Retinal pigment epithelial cell (primary cell): ENCODE measurements at places on chromosomes 3 and 15.

DNA sequence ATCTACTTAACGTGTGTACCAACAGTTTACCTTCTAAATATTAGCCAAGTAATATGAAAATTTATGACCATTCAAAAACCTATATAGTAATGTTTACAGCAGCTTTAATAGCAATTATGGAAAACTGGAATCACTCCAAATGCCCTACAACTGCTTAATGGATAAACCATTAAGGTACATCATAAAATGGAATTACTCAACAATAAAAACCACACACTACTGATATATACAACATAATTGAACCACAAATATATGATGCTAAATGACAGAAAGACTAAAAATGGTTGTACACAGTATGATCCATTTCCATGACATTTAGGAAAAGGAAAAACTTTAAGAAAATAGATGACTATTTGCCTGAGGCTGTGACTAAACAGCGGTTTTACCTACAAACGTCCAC lies 467.1 kb upstream of the EPHA6 start:
- no peak for DNase-seq

DNA sequence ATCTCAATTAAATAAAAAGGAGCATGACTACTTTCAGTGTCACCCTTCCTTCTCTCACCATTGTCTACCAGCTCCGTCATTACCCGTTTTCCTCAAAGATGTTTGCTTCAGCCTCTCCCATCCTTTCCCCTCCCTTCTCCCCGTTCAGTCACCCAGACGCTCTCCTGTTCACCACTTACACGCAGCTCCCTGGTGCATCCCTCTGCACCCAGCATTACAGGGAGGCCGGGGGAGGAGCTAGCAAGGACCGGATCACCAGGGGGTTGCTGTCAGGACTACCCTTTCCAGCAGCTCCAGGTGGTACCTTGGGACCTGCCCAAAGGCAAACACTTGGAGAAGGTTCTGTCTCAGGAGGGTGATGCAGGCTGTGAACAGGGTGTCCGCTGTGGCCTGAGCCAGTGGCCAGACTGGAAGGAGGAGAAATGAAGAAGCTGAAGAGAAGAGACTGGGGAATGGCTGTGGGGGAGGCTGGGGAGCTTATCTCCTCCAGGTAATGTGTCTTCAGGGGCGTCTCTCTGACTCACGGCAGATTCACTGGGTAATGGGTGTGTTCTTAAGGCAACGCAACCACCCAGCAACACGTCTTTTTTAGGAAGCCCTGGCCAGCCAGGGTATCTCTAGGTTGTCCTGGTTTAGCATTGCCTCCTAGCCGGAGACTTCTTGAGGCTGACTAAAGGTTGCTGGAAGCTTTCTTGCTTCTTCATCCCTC lies 21.8 kb upstream of the BDH1 start:
- no peak for DNase-seq

GRCh38 chr15:57503051-57503702 lies 88.5 kb upstream of the MYZAP start:
- no peak for DNase-seq

- DNase-seq, result no peak
These were observed 273.5 kb upstream of the SEMA6D start for GRCh38 chr15:47443839-47444238.

- DNase-seq, result no peak
These were observed 38.3 kb downstream of the USF3 start for GRCh38 chr3:113658107-113658506.

DNA sequence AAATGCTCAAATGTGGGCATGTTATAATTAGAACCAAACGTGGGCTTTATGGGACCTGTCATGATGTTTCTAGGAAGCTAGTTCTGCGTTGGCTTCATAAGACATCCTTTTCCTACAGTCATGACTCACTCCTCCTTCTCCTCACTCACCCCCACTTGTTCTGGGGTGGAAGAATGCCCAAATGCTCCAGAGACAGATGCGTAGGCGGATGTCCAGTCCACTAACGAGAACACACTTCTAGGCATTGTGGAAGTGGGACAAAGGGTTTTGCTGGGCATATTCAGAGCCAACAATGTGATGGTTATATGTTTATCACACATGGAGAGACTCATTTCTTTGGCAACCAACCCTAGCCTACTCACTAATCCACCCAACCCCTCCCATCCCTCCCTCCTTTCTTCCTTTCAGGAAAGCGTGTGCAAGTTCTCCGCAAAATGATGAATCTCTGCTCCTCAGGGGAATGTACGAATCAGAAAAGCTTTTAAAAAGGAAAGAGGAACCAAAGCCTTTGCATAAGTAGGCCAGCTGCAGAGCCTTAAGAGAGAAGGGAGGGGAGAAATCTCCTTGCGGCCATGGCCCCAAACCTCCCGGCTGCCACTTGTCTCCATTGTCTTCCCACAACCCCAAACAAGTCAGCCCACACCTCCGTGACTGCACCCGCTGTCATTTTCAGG lies 123.0 kb upstream of the SPRED1 start:
- peak; percentile 80 for DNase-seq
